ENCODE measurements at places on chromosomes 5 and 9.
A peak's percentile ranks its signal among the peaks of the same experiment; 100 is the strongest.

- DNase-seq = no peak
These were observed 5.0 kb upstream of the TMEM268 start for GRCh38 chr9:114606068-114606467.

DNA sequence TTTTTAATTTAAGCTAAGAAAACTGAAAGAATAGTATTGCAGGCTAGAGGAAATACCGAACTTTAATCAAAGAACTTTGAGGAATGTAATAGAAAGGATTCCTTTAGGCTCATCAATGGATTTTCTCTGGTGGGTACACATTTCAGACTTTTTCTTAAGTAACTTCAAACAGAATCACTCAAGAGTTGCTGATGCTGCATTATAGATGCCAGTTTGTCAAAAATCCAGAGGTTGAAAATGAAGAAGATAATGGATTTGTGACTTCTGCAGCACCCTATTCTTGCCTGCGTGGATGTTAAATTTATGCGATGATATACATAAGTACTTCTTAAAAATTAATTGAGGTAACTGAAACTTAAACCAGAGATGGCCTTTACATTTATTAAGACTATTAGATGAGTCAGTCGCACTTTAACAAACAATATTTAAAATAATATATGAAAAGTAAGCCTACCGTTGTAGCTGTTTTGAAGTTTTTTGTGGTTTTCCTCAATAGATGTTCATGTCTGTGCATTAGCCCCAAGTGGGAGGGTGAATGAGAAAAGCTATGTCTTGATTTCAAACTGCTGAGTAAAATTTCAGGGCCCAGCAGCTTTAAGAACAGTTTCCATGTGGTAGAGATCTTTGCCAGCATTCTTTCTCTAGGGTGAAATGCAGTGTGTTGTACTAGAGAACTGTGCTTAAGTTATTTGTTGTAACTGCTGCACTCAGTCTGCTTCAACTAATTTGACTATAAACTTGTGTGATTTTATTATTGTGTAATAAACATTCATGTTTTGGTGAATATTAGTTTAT lies at the start of gene OGN:
OGN (minus strand) TSS at position 537 of the 795 bp plus-strand sequence. CDS start 1,171 bp downstream, outside the sequence.
- peak; percentile 56 for DNase-seq

GRCh38 chr5:151475388-151475787 lies 28.0 kb downstream of the SLC36A1 start:
- no peak for DNase-seq

GRCh38 chr9:106934442-106935238 lies 71.7 kb downstream of the ZNF462 start:
- no peak for DNase-seq

GRCh38 chr9:1284727-1285126 lies 234.6 kb downstream of the DMRT2 start:
- no peak for DNase-seq

DNA sequence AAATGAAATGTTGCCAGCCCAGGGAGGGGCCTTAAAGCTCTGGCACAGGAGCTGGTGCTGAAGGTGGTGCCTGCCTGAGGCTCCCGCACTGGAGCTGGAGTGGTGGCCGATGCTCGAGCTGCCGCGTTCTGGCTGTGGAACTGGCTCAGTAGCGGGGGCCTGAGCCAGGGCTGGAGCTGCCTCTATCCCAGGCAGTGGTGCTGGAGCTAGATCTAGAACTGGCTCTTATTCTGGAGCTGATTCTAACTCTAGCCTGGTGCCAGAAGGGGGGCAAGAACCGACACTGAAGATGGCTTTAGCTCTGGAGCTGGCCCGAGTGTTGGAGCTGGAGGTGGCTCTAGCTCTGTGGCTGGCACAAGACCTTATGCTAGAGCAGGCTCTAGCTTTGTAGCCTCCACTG lies 19.2 kb downstream of the OBP2B start:
- DNase-seq = no peak

- DNase-seq = no peak
These were observed 1046.2 kb upstream of the DMAC1 start for GRCh38 chr9:8845808-8846207.

GRCh38 chr9:137278061-137278701 lies 655 bp downstream of the TOR4A start:
- DNase-seq = peak; percentile 48

GRCh38 chr5:180128671-180129261 lies 57.2 kb upstream of the RNF130 start:
- DNase-seq = no peak

DNA sequence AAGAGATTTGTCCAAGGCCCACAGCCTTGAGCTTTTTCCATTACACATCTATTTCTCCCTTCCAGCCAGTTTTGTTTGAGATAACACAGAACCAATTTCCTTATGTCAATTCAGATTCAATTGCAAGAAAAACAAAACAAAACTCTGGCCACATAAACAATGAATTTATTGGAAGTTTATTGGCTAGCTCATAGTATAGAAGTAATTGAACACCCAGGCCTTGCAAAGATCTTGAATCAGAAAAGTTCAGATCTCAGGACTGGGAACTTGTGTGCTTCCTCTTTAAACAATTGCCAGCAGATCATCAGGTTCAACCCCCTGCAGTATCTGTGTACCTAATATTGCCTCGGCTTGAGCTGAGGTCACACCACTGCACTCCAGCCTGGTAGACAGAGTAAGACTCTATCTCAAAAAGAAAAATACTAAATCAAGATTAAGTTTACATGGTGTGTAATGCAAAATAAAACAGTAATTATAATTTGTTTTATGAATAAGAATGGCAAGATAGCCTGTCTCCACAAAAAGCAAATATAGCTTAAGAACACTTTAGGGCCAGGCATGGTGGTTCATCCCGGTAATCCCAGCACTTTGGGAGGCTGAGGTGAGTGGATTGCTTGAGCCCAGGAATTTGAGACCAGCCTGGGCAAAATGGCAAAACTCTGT lies 4.1 kb upstream of the ZCCHC10 start:
- no peak for DNase-seq

DNA sequence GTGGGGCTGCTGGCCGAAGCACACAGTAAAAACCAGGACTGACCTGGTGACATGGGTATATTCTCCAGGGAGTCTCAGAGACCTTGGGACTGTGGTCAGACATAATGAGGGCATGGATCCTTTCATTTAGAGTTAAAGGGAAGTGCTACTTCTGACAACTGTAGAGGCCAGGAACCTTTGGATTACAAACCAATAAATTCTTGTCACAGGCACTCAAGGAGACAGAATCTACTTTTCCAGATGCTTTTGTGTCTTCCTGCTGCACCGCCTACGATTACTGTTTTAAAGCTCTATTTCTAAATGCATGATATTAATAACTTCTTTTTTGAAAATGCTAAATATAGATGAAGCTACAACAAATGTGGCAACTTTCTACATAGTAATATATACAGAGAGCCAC lies 106.5 kb upstream of the LPAR1 start:
- no peak for DNase-seq

DNA sequence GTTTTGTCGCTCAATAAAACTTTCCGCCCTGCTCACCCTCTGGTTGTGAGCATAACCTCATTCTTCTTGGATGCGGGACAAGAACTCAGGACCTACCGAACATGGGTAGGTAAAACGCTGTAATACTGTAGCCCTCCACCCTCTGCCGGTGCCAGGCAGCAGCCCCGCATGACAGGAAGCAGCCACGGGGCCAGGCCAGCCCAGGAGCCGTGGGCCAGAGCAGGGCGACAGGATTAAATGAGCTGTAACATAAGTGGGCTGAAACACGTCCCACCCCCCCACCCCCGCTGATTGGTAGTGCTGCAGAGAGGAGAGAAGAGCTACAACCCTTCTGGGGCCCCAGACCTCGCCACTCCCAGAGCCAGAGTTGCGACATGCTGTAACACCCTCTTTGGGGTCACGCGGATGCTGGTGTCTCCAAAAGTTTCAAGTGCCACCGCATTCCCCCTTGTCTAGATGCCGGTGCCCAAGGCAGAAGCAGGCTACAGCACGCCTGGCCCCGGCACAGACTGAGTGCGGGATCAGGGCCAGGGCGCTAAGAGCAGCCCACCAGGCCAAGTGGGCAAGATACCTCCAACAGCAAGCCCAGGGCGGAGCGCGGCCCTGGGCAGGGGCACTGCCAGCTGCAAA lies 81.8 kb downstream of the FBXW11 start:
- DNase-seq = no peak

GRCh38 chr5:142322747-142323479 lies 1.9 kb downstream of the SPRY4 start:
- no peak for DNase-seq

DNA sequence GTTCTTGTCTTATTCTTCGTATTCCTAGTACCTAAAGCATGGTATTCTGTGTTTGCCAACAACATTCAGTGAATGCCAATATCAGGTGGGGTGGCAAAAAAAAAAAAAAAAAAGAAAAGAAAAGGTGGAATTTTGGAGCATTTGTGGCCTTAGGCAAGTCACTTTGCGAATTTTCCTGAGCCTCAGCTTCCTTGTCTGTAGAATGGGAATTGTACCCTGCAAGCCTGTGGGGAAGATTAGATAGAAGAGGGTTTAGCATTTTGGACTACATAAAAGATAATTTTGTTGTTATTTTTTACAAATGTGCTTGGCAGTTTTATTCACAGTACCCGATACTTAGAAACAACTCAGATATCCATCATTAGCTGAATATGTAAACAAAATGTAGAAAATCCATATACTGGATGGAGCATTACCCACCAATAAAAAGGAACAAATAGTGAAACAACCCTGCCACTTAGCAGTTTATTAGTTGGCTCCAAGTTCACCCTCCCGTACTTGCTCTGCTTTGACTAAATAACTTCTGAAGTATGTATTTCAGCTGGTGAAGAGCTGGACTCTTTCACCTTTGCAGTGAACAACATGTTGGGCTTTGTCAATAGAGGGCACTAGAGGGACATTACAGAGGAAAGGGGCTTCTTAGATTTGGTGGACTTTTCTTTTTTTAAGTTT lies 13.6 kb downstream of the UBE2D2 start:
- DNase-seq = peak; percentile 29

DNA sequence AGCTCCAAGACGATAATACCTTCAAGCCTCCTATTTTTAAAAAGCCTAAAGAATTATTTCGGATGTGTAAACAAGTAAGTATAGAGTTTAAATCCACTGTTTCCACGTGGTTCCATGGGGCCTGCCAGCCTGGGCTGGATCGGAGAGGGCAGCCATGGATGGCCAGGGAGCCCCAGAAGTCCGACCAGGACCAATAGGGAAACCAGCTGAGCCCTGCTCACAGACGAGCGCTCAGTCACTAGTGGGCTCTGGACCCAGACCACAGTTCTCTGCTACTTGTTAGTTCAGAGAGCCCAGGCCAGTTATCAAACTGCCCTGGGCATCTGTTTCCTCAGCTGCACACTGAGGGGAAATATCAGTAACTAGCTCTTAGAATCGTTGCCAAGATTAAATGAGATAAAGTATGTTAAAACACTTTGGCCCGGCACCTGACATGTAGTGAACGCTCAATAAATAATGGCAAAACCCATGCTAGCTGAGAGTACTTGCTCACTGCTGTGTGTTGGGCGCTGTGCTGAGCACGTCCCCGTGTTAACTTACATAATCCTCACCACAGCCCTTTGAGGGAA lies 124.8 kb downstream of the RGS3 start:
- DNase-seq = no peak

GRCh38 chr5:179160584-179160983 lies 100.4 kb downstream of the ZNF354C start:
- peak; percentile 14 for DNase-seq

GRCh38 chr5:26883375-26883774 lies 155.0 kb downstream of the CDH9 start:
- DNase-seq = no peak

- DNase-seq = no peak
These were observed 729 bp upstream of the HAND1 start for GRCh38 chr5:154478752-154479159.

DNA sequence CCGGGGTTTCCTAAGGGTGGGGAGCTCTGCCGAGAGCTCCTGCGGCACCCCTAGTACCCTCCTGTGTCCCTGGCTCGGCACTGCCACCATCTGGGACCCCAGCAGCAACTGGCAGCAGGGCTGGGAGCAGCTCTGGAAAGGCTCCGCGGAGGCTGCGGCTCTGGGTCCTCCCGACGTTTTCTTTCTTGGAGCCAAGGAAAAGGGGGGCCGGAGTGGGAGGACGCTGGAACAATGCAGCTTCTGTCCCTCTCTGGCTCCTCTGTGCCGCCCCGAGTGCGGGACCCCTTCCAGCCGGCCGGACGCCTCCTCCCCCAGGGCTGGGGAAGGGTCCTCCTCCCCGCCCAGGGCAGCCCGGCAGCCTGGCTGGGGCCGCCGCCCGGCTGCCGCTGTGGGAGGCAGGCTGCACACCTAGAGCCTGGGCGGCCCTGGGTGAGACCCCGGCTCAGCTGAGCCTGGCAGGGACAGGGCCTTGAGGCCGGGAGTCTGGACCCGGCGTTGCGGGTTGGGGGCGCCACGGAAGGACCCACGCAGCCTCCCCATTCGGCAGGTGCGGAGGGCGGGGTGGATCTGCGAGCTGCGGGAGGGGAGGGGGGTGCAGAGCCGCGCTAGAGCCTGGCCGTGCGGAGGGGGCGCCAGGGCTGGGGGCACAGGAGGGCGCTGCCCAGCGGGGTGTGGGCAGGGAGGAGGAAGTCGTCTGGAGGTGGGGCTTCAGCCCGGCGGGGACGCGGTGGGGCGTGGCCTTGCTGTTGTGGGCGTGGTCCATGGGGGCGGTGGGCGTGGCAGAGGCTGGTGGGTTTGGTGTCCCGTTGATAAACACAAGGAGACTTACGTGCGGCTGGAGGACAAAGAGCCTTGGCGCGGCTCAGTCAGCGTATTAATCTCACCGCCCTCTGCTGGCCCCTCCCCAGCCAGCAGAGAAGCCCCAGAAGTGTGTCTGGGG lies 15.1 kb downstream of the GPSM1 start:
- peak; percentile 62 for DNase-seq

DNA sequence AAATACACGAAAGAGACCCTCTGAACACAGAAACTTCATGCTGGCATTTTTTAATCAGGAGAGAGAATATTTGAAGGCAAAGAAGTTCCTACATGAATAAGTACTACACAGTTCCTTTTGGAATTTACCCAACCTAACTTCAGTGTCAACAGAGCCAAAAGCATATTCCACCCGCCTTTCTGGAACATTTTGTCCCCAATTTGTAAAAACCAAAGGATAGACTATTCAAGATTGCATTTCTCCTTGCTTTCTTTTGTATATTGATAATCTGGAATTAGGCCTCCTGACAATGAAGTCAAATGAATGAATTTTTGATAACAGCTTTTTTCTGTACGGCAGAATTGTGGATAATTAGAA lies 39.4 kb upstream of the TRAF1 start:
- DNase-seq = no peak

All from foreskin fibroblast (primary cell).